ENCODE measurements at places on chromosomes 2 and 18.

GRCh38 chr18:75210274-75211001 is at the start of gene TSHZ1:
Gene TSHZ1 (plus strand): TSS chr18:75210797. CDS start chr18:75211877, 1,080 bp downstream.
- DNase-seq: peak; percentile 55

DNA sequence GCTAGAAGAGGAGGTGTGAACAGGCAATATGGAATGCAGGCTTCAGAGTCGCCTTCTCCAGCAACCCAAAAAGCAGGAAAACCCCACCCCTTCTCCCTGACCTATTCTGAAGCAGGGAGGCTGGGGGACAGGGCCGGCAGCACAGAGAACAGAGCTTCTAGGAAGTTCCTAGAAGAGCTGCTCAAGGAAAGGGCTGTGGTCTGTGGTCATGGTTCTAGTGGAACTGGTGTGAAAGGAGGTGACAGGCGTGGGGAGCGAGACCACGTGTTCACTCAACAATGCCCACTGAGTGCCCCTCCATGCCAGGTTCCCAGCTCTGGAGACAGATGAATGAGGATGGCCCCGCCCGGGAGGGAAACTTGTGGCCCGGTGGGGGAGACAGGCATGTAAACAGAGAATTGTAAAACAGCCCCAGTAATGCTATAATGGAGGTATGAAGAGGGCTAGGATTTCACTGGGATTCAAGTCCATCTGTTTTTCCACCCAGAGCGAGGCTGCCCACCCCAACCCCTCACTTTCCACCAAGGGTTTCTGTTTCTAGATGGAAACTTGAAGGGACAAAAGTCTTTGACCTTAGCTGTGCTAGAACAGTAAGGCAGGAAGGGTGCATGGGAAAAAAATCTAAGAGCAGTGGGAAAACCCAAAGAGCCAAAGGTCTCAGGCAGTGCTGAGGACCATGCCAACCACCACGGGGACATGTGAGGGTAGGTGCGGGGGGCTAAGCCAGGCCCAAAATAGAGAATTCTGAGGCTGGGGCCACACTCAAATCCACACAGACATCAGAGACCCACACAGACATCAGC is 71.8 kb downstream of the TNS1 start:
- DNase-seq: no peak

GRCh38 chr2:241777686-241778627 is 1.3 kb downstream of the GAL3ST2 start:
- no peak for DNase-seq

DNA sequence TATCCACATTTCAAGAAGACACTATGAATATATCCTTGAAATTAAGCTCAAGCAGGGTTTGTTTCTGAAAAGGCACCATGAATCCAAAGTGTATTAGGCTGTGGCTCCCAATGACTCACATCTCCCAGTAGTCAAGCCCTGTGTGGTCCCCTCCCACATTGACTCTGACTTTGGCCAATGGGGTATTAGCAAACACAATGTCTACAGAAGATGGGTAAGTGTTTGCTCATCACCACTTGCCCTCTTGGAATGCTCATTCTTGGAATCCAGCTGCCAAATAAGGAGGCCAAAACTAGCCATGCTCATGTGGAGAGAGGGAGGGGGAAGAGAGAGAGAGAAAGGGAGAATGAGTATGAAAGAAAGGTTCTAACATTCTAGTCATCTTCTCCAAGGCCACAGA is 490.0 kb downstream of the TXNL1 start:
- peak; percentile 10 for DNase-seq

DNA sequence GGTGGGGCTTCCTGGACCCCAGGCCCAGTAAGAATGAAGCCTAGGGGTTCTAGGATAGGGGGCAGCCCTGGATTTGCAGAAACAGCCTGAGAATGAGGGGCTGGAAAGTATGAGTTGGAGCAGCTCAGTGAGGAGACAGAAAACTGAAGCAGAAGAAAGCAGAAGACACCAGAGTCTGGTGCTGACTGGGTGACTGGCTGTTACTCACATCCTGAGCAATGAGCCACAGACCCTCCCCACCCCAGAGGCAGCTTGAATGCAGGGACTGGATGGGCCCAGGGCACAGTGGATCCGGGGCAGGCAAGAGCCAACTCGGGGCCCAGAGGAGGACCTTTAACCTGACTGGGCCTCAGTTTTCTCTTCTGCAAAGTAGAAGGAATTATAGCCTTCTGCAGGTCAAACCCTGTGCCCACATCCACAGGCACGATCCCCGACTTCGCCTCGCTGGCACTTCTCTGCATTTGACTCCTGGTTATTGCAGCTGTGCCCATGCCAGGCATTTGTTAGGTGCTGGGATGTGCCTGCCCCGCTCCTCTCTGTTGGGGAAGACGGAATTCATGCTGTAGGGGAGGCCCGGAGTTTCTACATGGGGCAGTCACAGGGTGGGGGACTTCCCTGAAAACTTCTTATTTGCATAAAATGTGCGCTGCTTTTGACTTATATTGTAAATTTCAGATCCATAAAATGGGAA is 8.5 kb downstream of the STEAP3 start:
- no peak for DNase-seq

DNA sequence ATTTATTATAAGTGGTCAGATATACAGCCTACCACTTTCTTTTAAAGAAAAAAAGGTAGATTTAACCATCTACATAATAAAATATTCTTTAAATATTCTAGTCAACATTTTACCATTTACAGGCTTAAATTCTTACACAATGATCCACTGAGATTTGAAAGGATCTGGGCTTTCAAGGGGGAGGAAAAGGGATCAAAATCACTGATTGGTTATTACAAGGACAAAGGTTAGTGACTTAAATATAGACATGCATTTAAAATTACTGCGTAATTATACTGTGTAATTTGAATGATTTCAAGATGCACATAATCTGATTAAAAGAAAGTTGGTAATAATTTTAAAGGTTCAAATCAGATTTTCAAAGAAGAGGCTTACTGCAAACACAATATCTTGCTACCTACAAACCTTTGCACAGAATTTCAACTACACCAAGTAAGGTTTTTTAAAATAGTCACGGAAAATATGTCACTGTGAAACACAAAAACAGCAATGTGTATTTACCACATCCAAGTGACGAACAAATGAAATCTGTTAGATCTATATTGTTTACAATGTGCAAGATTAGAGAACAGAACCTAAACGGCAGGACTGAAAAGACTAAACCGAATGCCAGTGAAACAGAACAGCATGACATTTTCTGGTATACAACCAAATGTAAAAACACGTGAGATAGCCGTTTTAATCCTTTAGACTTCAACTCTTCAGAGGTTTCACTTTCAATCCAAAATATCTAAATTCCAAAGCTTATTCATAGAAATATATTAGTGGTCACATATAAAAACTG is 40.8 kb downstream of the RTN4 start:
- DNase-seq: no peak

- DNase-seq: peak; percentile 60
Observed at GRCh38 chr2:196112418-196113034, 43.9 kb upstream of the DNAH7 start.

GRCh38 chr18:55522011-55522410 is 66.0 kb downstream of the TCF4 start:
- no peak for DNase-seq

- no peak for DNase-seq
Observed at GRCh38 chr2:48543895-48544294, 13.9 kb downstream of the STON1 start.

DNA sequence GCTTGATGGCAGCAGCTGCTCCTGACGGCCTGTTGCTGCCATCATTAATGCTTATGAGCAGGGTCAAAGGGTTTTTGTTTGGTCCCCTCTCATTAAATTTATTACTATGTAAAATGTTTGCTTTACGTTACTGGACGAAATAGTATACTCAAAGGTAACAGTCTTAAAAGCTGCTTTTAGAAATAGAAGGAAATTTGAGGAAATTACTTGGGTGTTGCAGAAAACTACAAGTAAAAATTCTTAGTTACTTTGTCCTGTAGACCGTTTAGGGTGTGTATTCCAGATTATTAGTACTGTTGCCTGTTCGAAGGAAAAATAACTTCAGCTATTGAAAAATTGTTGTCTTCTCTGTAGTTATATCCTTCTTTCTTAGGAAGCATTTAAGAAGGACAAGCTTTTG is 27.8 kb downstream of the DDX1 start:
- DNase-seq: no peak

- DNase-seq: no peak
Observed at GRCh38 chr18:26121476-26121875, 12.2 kb upstream of the PSMA8 start.

- DNase-seq: no peak
Observed at GRCh38 chr2:127631541-127631996, 14.4 kb upstream of the GPR17 start.

DNA sequence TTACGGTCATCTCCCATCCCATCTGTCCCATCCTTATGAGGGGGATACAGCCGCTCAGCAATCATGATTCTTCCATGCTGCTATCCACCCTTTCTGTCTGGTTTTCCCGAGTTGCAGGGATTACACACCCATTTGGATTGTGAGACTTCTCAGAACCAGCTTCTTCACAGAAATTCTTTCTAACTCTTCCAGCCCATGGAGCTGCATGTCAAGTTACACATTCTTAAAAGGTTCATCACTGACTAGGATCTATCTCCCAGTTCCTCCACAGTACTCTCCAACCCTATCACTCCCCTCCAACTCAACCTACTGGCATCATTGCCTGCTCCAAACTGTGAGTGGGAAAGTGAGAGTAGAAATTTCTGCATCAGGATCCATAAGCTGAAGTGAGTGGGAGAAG is 558.2 kb upstream of the TNP1 start:
- no peak for DNase-seq

DNA sequence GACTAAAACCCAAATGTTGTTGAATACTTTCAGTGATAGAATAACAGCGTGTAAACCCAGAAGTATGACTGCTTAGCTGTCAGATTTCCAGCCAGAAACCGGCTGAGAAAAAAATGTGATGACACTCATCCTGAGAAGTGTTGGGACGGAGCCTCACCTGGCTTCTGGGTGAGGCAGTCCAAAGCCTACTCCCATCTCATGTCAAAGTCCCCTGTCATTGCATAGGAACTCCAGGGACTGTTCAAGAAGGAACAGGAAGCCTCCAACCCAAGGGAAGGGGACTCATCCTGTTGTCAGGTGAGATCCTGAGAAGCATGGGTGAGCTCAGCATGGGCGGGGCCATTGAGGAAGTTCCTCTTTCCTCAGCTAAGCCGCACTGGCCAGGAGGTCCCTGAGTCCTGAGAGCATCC is 11.3 kb upstream of the CHRNA1 start:
- DNase-seq: no peak

GRCh38 chr2:175363699-175364098 is 182.2 kb upstream of the ATP5MC3 start:
- DNase-seq: no peak

GRCh38 chr2:120294008-120294340 is 41.3 kb downstream of the RALB start:
- no peak for DNase-seq

GRCh38 chr2:179862898-179863458 is 1.6 kb upstream of the ZNF385B start:
- DNase-seq: no peak

- DNase-seq: no peak
Observed at GRCh38 chr2:41489638-41490037, 558.2 kb upstream of the PKDCC start.

- DNase-seq: no peak
Observed at GRCh38 chr18:38633333-38633732, 1067.7 kb upstream of the CELF4 start.

DNA sequence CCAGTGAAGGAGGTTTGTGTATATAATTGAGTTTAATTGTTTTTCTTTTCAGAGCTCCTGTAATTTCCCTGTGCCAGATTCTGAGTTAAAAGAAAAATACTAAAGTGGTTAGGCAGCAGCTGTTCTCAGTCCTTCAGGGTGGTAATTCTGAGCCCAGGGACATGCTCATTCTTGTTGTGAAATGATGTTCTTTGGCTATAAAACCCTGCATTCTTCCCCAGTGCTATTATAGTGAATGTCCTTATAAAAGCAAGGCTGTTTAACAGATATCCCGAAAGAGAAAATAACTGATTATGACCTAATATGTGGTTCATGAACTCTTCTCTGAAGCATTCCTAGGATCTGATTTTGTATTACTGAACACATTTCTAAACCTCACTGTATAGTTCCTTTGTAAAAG is 34.0 kb downstream of the ADAM23 start:
- DNase-seq: peak; percentile 40

GRCh38 chr2:66426244-66427111 is 8.4 kb upstream of the MEIS1 start:
- DNase-seq: no peak

- no peak for DNase-seq
Observed at GRCh38 chr18:21629089-21629832, 17.1 kb downstream of the SNRPD1 start.

- no peak for DNase-seq
Observed at GRCh38 chr2:101466426-101466825, 8.5 kb downstream of the RFX8 start.

GRCh38 chr2:237627441-237628246 is at the start of gene LRRFIP1:
Gene LRRFIP1 (plus strand): TSS chr2:237627587. CDS start chr2:237627645, 58 bp downstream.
- no peak for DNase-seq

DNA sequence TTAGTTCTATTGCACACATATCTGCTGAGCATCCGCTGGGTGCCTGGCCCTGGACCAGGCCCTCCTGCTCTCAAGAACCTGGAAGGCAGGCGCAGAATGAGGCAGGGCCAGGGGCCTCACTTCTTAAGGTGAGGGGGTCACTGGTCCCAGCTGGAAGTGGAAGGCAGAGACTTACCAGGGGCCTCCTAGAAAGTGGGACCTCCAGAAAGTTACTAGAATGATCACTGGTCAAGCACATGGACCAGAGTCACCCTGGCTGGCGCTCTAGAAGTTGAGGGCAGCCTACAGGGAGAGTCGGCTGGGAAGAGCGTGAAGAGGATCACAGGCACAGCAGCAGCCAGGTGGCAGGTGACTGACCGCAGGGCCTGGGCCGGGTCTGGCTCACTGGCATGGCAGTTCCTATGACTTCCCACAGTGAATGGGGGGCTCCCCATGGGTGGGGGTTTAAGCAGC is 26.1 kb upstream of the MAL start:
- no peak for DNase-seq

DNA sequence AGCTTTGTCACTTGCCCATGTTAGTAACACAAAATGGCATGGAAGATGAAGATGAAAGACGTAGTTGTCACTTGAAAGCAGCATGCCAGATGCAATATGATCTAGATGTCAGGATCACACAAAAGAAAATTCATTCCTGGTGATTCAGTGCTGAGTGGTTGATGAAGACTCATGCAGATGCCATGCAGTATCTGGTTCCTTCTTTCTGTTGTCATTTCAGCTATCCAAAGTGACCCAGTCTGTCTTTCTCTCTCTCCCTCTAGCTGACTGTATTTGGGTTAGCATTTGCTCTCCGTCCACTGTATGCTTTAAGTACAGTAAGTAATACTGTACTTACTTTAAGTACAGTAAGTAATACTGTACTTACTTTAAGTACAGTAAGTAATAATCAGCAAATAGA is 50.4 kb downstream of the TTN start:
- peak; percentile 37 for DNase-seq

DNA sequence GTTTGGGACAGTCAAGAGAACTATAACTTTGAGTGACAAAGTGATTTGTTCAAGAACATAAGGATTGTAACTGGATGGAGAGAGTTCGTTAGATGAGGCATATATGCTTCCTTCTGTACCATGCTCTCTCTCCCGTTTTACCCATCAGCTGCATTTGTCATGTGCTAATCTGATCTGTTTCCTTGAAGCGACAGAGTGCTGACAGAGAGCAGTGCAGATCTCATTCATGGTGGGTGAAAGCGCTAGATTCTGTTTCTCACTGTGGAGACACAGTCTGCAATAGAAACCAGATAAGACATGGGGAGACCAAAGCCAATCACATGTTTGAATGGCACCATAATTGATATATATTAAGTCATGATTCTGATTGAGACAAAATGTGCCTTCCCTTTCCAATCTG is 456.6 kb upstream of the CELF4 start:
- DNase-seq: no peak

GRCh38 chr2:45068571-45069140 is 59.4 kb upstream of the SIX2 start:
- DNase-seq: no peak
